ENCODE measurements at places on chromosomes 5 and 9.

DNA sequence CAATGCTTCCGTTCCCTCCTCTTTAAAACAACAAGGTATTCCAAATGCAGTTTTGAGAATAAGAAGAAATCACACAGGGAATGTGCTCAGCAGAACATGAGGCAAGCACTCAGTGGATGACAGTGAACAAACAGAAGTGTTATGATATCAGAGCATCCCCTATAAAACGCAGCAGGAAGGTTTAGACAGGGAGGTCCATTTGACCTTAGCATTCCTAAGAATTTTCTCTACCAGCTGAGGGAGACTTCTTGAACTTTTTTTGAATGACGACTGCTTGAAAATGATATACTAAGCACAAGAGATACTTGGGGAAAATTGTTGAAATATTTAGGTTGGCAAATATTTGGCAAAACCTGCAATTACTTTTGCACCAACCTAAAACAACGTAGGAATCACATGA lies 3.9 kb downstream of the AMACR start:
- DNase-seq: no peak

DNA sequence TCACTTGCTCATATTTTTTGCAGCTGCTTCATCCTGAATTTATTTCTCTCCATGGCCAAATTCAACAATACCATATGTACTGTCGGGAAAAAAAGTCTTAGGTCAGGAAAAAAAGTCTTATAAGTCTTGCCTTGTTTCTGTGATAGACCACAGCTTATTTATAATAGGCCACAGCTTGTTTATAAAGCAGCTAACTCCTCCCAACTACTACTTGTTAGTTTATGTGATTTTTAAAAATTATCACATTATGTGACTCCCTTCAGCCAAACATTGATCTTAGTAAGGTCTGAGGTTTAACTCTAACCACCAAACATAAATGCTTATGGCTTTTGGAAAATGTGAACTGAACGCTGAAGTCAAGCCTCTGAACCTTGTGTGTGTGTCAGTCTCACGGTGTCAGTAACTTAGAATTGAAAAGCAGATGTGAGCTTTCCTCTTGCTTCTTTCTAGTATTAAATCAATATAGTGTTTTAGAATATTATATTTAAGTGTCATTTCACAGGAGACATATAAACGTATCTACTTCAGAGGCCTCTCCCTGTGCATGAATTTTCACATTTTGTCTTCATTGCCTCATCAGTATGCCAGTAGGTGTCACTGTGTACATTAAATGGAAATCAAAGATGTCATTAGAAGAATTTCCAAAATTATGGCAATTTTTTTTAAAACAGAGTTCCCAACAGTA lies 51.3 kb downstream of the SNX24 start:
- peak; percentile 60 for DNase-seq

DNA sequence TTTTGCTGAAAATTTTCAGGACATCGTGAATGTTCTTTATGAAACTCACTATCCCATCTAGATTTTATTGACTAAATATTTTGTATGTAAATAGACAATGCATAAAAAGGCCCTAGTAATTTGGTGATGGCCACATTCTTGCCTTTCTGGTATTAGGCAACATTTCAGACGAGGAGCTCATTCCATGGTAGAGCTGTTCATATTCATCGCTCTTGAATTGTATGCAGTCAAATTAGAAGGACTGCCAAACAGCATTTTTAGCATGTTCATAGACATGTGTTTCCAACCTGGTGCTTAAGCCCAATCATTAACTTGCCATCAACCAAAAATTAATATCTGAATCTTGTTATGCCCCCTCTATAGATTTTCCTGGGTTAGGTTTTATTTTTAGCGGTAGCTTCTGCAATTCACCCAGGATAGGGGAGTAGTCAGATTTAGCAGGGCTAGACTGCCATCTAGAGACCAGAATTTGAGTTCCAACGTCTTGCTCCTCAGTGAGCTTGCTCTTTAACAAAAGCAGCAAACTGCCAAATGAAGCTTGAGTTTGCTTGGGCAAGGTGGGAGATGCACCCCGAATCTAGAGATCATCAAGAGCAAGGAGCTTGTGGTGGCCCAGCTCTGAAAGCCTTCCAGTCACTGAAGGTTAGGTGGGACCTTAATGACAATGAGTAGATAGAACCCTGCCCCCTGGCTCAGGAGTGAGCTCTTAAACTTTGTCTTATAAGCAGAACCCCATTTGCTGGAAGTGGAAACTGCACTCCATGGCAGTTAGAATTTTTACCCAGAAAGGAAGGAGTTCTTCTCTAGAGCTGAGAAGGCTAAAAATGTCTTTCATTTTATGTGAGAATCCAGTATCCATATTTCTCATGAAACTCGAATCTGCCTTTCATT lies 456.2 kb downstream of the RASEF start:
- peak; percentile 68 for DNase-seq

DNA sequence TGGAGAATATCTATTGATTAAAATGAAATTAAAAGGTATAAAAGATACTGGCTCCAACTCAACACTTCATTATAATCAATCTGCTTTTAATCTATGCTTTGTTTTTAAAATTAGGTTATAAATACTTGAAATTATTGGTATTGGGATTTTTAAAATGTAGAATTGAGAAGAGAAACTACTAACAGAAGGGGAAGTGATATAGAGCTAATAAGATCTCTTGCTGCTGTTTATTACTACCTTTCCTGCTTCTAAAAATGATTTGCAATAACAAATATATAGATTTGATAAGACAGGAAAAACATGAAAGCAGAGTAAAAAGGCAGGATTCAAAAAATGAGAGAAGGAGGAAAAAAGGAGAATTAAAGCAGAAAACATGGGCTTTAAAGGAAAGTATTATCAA lies 209.3 kb upstream of the NREP start:
- no peak for DNase-seq

DNA sequence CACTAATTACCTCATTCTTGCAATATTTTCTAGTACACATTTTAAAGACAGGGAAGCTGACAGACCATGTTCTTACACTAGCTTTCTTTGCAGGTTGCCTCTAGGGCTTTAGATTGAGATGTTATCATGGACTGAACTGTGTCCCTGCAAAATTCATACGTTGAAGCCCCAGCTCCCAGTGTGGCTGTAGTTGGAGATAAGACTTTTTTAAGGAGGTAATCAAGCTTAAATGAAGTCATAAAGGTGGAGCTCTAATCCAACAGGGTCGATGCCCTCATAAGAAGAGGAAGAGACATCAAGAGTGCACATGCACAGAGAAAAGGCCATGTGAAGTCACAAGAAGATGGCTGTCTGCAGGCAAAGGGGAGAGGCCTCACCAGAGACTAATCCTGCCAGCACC lies 471.2 kb upstream of the ACTBL2 start:
- no peak for DNase-seq

- no peak for DNase-seq
Observed at GRCh38 chr9:7093040-7093439, 335.3 kb downstream of the KDM4C start.

- DNase-seq: no peak
Observed at GRCh38 chr5:10624206-10624605, 60.3 kb downstream of the ANKRD33B start.

DNA sequence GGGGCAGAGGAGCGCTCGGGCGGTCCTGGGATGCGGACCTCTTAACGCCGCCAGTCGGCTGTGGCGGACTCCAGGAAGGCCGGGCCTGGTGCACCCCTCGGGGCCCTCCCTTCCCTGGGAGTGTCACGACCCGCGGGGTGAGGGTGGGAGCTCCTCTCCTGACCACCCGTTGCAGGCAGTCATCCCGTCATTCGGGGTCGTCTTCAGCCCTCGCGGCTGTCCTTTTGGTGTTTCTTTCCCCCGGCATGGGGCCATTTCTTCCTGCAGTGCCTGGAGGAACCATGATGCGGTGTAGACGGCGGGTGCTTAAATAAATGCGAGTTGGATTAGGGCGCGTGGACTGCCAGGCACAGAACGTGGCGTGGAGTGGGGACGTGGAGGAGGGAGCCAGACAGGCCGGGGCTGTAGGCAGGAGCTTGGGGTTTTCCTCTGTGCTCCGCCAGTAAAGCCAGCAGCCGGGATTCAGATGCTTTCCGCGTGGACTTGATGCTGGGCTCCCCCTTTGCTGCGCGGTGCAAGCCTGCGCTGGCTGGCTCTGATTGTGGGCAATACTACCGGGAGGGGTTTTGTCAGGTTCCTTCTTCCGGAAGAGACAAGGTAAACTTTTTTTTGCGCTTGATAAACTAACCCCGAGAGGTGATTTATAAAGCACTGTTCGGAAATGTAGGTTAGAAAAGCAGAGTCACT lies 868 bp downstream of the KDM4C start:
- peak; percentile 72 for DNase-seq

GRCh38 chr5:11361768-11362167 lies 542.5 kb downstream of the CTNND2 start:
- DNase-seq: no peak

DNA sequence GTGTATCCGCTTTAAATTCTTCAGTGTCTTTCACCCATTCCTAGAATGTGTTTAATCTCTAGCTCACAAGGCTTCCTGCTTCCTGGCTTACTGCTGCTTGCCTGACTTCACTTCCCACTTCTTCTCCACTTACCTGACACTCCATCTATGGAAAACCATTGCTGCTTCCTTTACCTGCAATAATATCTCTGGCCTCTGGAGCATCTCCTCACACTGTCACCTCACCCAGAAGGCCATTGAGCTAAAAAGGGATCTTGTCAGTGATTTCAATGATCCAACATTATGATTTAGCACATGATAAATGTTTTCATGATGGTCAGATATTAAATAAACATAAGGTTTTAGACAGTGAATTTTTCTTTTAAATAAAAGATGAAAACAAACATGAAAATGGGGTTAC lies 281.1 kb downstream of the MRPS30 start:
- no peak for DNase-seq

- DNase-seq: no peak
Observed at GRCh38 chr9:133221177-133221809, 12.2 kb upstream of the OBP2B start.

DNA sequence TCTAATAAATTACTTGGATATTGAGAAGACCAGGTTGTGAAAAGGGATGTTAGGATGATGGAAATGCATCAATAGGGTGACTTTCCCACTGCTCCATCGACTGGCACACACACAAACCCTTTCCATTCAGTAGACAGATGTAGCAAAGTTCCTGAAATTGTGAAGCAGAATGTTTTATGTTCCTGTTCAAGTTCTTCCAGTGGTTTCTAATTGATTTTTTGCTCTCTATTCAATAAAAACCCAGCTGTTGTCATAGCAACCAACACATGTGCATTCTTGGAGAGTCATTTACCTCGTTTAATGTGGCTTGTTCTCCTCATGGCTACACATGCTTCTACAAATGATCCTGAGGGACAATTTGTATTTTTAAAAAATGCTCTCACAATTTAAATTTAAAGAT lies 244.6 kb downstream of the RAB3C start:
- DNase-seq: peak; percentile 83

DNA sequence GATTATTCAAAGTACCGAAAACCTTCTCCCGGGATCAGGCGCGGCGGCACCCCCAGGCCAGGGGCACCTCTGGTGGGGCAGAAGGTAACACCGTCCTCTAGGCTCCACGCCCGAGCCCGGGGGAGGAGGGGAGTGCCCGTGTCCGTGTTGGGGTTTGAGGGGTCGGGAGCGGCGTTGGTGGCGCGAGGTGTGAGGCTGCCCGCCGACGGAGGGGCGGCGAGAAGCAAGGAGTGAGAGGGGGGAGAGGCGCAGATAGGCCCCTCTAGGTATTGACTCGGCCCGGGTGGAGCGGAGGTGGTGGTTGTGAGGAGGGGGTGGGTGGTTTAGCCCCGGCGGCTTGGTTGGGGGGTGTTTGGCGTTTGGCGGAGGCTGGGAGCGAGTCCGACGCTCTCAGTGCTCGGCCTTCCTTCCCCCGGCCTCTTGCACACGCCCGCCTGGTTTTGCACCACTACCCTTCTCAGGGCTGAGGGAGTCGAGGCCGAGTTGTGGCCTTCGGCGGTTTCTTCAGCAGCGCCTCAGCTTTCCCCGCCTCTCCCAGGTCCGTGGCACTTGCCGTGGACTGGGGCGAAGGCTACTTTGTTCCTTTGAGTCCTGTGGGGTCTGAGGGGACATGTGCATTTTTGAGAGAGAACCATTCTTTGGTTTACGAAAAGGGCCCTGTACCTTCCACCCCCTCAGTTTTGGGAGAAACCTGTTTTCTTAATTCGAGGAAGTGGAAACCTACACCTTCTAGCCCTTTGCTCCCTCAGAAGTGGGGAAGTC lies 450 bp downstream of the GPBP1 start:
- DNase-seq: peak; percentile 48

DNA sequence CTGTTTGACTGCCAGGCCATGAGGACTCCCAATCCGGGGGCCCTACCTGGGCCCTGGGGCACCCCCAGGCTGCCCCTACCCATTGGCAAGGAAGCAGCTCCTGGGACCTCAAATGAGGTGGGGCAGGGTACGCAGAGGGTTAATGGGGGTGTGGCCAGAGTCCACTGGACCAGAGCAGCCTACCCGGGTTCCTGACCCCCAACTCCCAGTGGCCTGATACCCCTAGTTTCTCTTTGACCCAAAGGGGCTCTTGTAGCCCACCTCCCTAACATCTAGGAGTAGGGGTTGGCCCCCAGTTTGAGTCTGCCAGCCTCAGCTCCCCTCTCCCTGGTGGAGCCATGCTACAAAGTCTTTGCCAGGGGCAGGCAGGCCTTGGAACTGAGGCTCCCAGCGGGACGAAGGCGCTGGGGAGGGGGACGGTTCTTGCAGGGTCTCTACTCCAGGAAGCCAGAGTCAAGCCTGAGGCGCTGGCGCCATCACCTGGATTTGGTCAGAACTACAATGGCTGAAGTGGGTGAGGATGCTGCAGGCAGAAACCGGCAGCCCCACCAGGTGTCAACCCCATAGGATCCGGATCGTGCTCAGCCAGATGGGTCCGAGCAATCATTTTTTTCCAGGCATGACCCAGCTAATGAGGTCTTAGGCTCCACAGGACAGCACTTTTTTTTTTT lies 8.4 kb upstream of the CERCAM start:
- peak; percentile 90 for DNase-seq

DNA sequence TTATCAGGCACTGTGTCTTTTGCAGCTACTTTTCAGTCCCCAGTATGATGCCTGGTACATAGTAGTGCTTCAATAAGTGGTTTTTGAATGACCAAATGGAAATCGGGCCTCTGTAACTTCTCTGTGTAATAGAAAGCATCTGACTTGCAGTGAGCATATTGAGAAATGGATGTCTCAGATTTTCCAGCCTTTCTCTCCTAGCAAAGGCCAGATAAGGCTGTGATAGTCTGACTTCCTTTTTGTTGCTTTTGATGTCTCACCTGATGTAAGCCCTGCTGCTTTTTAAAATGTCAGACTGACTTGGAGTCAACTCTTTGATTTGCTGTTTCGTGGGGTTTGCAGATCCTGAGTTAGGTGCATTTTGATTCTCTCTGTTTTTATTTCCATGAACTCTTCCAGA lies 590.0 kb upstream of the ZNF608 start:
- peak; percentile 56 for DNase-seq

GRCh38 chr9:137068539-137069507 lies 1.5 kb downstream of the SAPCD2 start:
- DNase-seq: no peak

DNA sequence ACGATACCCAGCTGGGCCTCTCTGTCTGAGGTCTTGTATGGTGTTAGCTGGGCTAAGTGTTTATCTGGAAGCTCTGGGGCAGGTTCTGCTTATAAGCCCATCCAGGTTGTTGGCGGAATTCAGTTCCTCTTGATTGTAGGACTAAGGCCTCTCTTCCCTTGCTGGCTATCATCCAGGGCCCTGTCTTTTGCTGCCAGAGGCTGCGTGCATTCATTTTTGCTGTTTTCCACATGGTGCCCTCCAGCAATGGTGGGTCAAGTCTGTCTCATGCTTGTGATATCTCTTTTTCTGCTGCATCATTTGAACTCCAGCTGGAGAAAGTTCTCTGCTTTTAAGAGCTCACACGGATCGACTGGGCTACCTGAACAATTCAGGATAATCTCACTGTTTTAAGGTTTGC lies 105.7 kb upstream of the ZNF618 start:
- DNase-seq: no peak

- DNase-seq: peak; percentile 96
Observed at GRCh38 chr5:160926428-160926827, 74.4 kb upstream of the ATP10B start.

All from brain (organoid and tissue), 16 donors.